Activated CD4-positive, alpha-beta T cell treated with anti-CD3 and anti-CD28 coated beads, Interleukin-2, amount 10 ng/mL, durations not matched to agents 7 days and 5 days (primary cell): ENCODE measurements at places on chromosomes 5 and 9.

DNA sequence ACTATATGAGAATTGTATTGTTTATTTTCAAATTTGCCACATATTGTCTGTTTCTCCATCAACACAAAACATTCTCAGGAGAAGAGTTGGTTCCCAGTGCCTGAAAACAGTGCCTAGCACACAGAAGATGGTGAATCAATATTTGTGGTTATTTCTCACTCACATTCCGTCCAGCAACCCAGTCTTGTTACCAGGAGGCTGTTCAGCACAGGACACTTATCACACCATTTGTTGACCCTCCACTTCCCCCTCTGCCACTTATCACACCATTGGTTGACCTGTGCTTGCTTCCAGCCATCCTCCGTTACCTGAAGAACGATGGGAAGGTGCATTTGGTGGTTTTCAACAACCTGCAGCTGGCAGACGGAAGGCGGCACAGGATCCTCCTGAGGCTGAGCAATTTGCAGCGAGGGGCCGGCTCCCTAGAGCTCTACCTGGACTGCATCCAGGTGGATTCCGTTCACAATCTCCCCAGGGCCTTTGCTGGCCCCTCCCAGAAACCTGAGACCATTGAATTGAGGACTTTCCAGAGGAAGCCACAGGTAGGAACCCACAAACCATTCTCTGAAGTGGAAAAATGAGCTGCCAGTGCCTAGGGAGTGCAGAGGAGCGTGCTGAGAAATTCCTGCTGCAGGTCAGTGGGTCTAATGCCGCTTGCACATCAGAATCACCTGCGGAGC, 20.5 kb downstream of the THBS4 start:
- no peak for DNase-seq

DNA sequence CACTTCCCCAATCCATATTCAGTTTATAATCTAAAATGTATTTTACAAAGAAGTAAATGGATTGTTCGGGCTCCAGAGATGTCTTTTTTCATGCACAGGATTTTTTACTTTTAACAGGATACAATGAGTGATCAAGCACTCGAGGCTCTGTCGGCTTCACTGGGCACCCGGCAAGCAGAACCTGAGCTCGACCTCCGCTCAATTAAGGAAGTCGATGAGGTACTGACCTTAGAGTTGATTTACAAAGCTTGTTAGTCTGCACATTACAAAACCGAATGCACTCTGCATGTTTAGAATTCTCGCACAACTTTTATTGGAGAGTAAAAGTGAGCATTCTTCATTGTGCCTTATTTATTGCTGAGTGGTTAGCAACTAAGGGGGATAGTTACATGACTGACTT, 65.2 kb downstream of the ERAP1 start:
- DNase-seq: no peak

- no peak for DNase-seq
Measured at GRCh38 chr9:34321451-34321850, 7.6 kb downstream of the KIF24 start.

DNA sequence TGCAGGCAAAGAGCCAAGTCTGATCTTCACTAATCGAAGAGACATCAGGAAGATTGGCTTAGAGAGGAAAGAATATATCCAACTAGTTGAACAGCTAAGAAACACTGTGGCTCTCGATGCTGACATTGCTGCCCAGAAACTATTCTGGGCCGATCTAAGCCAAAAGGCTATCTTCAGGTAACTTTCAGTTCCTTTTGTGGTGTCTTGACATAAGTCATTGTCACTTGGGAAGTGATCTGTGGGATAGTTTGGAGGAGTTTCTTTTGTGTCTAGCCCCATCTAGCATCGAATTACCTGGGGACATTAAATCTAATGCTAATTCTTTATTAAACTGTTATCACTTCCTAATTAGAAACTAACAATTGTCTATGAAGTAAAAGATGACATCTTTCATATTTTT, 24.0 kb downstream of the VLDLR start:
- no peak for DNase-seq

- no peak for DNase-seq
Measured at GRCh38 chr5:88792144-88792840, 90.7 kb downstream of the MEF2C start.

- DNase-seq: no peak
Measured at GRCh38 chr5:135526924-135527323, 8.8 kb downstream of the NEUROG1 start.

DNA sequence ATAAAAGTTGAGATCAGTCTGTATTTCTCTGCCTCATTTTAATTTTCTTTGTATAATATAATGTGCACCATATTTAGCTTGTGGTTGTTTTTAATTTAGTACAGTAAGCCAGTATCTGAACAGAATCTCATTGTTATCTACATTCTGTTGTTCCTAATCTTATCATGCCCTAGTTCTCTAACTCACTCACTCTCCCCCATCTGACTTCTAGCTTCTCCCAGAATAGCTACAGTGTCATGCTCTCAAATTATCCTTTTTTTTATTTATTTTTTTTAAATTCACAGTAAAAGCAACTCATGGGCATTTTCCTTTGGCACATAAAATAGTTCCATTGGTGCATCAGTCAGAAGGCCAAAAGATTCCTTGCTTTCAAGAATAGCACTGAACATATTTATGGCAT, 156.6 kb downstream of the TRPM3 start:
- no peak for DNase-seq

DNA sequence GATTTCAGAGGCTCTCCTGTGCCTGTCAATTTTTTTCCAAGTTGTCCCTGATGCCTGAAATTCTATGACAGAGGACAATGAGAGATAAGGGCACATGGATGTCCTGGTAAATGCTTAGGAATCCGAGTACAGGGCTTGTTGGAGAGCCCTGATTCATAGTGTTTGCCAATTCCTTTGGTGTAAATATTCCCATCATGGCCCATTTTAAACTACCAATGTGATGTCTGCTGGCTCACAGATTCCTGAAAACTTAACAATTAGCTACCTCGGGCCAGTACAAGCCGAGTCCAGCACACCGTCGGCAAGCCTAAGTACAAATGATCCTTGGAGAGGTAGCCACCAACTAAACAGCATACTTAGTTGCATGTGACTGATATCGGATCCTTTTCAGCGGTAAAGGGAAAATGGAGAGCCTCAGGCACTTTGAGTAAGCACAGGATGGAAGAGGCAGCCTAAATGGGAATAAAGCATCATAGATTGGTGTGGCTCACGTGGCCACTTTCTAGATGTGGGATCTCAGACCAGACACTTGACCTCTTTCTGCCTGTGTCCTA, 3.6 kb downstream of the ITK start:
- DNase-seq: no peak

DNA sequence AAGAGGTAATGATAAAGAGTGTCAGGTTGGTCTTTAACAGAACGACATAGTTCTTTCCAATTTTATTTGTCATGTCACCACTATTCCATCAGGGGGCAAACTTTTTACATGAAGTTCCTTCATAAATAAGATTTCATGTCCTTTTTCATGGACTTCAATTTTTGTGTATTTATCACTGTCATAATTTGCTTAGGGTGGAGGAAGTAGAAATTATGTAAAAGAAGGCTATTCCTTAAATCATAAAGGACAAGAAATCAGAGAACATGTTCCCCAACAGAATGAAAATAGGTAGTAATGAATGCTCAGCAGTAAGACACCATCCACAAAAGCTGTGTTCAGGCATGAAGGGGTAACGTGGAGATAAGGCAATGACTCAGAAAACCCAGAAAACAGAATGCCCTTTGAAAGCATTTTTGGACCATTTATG, 72.7 kb downstream of the ZFAND5 start:
- DNase-seq: no peak

GRCh38 chr5:134085411-134085810, 29.1 kb upstream of the TCF7 start:
- no peak for DNase-seq
